ENCODE measurements at places on chromosomes 2 and 18. TPM values are rescaled to one million over a fixed set of nuclear protein-coding genes. Genes with fewer than 3 reads are reported as not detected.

The ASXL3 gene
- total RNA-seq = 0.14 TPM

The HTR2B gene
- 11.7 TPM for total RNA-seq

The PCARE gene
- not detected for total RNA-seq

The KCNG2 gene
- not detected for total RNA-seq

The CRYGD gene
- total RNA-seq = not detected

All from placental pericyte (primary cell).